Fibroblast of mammary gland (primary cell): ENCODE measurements at places on chromosomes 12 and 14.

GRCh38 chr12:77571127-77571526 is 259.6 kb upstream of the NAV3 start:
- DNase-seq = no peak

DNA sequence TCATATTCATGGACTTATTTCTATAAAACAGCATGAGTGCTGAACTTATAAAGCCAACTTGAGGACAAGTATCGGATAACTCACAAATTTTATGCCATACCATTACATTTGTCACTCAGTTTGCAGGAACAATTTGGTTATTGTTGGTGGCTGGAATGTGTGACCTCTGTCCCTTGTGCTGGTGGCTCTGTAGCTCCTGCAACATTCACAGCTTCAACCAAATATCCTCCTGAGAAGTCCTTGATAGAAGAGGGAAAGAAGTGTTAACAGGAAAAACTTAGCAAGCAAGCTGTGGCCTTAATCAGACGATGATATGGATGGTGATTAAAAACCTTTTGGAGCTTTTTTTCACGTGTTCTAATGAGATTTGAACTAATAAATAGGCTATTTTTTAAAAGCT is 61.0 kb upstream of the DNM1L start:
- DNase-seq = no peak

DNA sequence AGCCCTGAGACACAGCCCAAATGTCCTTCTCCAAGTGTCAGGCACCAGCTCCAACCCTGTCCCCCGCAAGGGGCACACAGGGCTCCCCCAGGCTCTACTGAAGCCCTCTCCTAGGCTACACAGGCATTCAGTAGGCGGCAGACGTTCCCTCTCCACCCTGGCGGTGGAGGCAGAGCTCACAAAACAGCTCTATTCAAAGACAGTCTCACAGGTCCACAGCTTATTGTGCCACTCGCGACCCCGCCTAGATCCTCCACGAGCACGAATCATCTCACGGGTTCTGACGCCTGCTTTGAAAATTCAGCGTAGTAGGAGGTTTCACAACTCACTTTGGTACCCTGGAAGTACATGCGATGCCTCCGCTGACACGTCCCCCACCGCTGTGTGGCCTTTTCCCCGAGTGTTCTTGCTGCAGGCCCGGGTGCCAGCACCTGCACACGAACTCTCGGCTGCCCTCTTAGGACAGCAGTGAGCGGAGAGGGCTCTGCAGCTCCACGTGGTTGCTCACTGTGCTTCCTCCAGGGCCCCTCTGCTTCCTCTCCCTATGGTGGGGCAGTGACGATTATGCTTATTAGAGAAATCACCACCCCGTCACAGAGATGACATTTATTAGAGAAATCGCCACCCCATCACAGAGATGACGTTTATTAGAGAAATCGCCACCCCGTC is 78.5 kb downstream of the ADGRD1 start:
- DNase-seq = no peak

DNA sequence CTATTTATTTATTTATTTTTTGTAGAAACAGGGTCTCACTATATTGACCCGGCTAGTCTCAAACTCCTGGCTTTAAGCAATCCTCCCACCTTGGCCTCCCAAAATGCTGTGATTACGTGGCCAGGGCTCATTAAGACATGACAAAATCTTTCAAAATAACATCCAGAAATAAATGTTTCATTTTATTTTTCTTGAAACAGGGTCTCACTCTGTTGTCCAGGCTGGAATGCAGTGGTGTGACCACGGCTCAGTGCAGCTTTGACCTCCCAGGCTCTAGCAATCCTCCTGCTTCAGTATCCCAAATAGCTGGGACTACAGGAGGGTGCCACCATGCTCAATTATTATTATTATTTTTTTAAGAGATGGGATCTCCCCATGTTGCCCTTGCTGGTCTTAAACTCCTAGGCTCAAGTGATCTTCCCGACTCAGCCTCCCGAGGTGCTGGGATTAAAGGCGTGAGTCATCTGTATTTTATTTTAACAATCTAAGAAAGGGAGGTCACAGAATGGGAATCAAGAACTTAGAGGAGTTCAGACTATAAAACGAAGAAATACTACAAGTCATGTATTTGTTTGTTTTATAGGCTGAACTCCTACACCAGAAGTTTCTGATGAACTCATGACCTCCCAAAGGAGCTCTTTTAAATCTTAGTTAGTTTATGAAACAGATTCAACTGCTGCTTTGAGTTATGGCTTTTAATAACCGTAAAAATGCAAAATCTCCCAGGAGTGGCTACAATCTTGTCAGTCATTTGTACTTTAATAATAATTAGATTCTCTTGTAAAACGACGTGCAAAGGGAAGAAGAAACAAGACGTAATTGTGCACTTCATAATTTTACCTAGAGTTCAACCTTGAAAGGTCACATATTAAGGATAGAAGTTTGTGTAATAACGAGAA is 2.1 kb upstream of the TMEM263 start:
- DNase-seq = peak; percentile 50

GRCh38 chr12:93094988-93095737 is 166.1 kb upstream of the EEA1 start:
- no peak for DNase-seq

DNA sequence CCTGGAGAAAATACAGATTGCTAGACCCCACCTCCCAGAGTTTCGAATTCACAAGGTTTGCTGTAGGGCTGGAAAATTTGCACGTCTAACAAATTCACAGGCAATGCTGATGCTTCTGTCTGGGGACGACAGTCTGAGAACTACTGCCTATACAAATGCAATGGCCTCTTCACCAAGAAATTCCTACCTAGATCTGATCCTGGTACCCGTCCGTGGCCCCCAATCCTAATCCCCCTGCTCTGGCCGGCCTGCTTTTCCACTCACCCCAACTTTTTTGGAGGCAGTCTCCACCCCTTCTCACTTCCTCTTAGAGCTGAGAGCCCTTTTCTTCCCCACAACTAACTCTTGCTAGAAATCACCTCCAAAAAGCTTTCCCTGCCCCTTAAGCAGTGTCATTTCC is 3.1 kb upstream of the SSH1 start:
- DNase-seq = no peak
